ENCODE measurements at places on chromosomes 4 and X.

GRCh38 chrX:153959649-153960048, 12.0 kb downstream of the HCFC1 start:
- DNase-seq, result no peak

GRCh38 chrX:111869639-111870034, 6.3 kb upstream of the TRPC5OS start:
- DNase-seq, result no peak

- DNase-seq, result no peak
Observed at GRCh38 chr4:75251547-75251946, 262.7 kb downstream of the RCHY1 start.

- DNase-seq, result no peak
Observed at GRCh38 chr4:153465140-153465539, 1.0 kb upstream of the TMEM131L start.

GRCh38 chr4:169707958-169708643, 49.6 kb downstream of the HPF1 start:
- DNase-seq, result no peak

- no peak for DNase-seq
Observed at GRCh38 chrX:154000051-154000450, 19.7 kb downstream of the IRAK1 start.

- DNase-seq, result no peak
Observed at GRCh38 chr4:73613130-73613529, 7.1 kb downstream of the RASSF6 start.

DNA sequence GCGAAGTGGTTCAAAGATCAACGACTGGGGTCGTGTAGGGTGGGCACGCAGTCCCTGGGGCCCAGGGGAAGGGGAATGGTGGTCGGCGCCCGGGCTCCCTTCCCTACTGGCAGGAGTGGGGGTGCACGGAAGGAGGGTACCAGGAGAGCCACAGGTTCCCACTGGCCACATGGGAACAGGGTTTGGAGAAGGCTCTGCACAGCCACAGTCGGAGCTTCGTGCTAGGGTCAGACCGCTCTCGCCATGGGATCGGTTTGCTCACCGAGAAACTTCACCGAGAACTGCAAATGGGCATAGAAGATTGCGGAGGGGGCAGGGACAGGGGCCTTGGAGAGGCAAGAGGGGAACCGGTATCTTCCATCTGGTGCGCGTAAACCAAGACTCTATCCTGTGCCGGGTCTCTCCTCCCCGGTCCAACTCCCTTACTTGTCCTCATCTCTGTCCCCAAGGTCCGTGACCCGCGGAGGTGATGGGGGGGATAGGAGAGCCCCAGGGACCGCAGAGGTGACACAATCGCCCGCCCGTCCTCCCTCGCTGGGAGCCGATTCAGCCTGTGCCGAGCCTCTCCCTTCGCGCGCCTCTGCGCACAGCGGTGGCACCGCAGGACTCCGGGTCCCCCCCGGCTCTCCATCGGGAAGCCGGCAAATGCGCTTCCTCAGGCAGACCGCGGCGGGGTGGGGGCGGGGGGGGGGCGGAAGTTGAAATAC, 1.0 kb downstream of the SCD5 start:
- DNase-seq, result no peak

Measured in T-cell (primary cell).